Karpas-422 (cell line): ENCODE measurements at places on chromosomes 7 and 10. TPM values are rescaled to one million over a fixed set of nuclear protein-coding genes. Genes with fewer than 3 reads are reported as not detected.
A peak's percentile ranks its signal among the peaks of the same experiment; 100 is the strongest.

Gene AMPH
- total RNA-seq, result not detected in 2 replicates

GRCh38 chr7:95201727-95202126 is 122.6 kb downstream of the PON1 start:
- DNase-seq, result no peak

DNA sequence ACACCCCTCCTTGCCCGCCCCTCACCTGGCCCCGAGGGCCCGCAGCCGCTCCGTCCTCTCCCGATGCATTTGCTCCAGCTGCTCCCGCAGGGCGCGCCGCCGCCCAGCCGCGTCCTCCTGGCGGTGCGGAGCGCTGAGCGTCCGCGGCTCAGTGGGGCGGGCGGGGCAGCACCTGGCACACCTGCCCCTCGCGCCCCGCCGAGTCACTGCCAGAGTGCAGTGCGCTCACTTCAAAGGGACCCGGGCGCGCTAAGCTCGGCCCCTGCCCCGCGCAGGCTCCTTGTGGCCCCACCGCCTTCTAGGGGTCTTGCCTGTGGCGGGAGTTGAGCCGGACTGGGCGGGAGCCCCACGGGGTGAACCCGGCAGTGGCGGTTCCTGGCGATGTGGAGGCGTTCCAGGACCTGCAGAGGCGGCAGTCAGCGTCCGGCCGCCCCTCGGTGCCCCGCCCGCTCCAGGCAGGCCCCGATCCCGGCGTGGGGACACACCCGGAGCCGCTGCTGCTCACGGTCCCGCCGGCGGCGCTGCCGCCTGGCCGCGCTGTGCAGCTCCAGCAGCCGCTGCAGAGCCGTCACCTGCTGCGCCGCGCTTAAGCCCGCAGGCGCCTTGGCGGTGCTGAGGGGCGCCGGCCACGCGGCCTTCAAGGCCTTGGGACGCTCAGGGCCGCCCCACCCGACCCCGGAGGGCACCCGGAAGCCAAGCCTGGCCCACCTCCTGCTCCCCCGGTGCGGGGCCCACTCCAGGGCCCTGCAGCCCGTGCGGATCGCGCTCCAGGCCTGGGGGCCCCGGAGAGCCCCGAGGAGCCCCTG is 6.7 kb downstream of the ATP6V1F start:
- no peak for DNase-seq

Gene PRKAG2
- 4.4 and 6.3 TPM in 2 replicates for total RNA-seq

Gene ARMC3
- not detected in 2 replicates for total RNA-seq

GRCh38 chr7:43038254-43038653 is 74.2 kb upstream of the HECW1 start:
- DNase-seq, result no peak

Gene FFAR4
- total RNA-seq, result not detected in 2 replicates

DNA sequence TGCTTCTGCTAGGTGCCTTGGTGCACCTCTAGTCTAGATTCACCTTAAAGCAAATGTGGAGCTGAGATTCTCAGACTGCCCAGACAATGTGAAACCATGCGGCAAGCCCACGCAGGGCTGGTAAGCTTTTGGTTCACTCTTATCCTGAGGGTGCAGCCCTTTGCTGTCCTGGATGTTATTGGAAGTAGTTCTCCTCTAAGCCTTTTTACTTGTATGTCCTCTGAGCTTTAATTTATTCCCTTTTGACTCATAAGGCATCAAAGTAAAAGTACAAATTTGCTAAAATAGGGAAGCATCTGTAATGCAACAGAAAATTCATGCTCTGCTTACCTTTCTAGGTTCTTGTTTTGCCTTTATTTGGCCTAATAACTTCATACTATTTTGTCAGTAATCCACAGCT is 186.8 kb downstream of the MACC1 start:
- peak; percentile 29 for DNase-seq

GRCh38 chr10:62638062-62638477 is 166.4 kb upstream of the ADO start:
- DNase-seq, result no peak

Gene STAG3
- 8.1 and 22.1 TPM in 2 replicates for total RNA-seq

GRCh38 chr10:73886661-73887293 is 12.4 kb upstream of the CAMK2G start:
- DNase-seq, result no peak

DNA sequence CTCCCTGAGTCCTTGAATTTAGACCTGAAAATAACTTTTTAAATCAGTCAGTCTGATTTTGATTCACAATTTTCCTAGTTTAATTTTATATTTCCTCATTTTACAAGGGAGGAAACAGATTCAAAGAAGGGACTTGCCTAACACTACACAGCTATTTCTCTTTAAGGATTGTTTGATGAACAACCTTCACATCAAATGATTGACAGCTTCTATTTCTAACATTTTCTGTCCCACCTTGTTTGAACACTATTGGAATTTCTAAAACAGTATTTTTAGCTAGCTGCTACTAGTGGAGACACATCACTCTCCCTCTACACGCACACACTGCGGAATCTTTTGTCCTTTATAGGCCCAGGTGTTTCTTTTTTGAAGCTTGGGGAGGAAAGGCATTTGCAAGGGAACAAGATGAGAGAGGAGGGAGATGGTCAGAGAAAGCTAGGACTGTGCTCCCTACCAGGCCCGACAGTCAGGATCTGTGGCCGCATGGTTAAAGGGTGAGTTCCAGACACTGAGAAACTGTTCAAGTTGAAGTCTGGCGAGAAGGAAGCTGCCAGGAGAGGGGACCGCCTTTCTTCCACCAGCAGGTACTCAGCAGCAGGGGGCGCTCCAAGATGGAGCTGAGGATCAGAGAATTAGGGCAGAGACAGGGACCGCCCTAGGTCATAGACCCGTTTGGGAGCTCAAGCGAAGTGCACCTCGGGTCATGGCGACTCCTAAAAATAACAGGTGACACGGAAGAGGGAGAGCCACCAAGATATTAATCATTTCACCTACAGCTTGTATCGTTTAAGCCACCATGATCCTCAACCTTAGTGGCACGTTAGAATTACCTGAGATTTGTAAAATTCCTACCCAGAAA is 49.7 kb downstream of the DNAJC12 start:
- DNase-seq, result peak; percentile 95

DNA sequence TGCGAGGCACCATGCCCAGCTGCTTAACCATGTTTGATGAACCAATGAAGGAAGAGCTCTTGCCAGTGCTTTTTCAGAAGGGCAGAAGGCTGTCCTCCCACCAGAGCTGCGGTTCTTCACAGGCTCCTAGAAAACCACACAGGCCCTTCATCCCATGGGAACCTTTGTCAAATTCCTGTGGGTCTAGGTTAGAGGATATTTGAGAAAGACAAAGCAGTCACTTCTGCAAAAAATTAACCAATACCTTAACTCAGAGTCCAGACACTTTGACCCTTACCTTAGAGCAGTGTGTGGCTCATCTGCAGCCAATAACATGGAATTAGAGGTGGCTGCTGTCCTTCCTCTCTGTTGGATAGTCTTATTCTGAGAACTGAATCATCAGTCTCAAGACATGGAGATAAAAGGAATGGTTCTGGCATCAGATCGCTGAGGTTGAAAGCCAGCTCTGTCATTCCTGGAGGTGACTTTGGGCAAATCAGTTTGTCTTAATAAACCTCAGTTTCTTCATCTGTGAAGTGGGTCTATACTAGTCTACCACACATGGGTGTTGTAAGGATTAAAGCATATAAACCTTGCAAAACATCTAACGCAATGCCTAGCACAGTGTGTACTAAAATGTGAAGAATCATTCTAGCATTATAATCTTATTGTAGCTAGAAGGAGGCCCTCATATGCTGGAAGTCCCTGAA is 65.1 kb upstream of the PIP4K2A start:
- no peak for DNase-seq

GRCh38 chr10:13816195-13816925 is 229.6 kb downstream of the PRPF18 start:
- no peak for DNase-seq

Gene ZWINT
- 24.9 and 40.8 TPM in 2 replicates for total RNA-seq

Gene STEAP1B
- total RNA-seq, result not detected in 2 replicates

GRCh38 chr7:124790645-124791044 is 25.1 kb upstream of the GPR37 start:
- DNase-seq, result no peak

Gene CLDN3
- not detected in 2 replicates for total RNA-seq

GRCh38 chr10:35643151-35644049 is 1.3 kb upstream of the FZD8 start:
- no peak for DNase-seq

- DNase-seq, result no peak
Observed at GRCh38 chr7:11489280-11489679, 342.7 kb downstream of the THSD7A start.

DNA sequence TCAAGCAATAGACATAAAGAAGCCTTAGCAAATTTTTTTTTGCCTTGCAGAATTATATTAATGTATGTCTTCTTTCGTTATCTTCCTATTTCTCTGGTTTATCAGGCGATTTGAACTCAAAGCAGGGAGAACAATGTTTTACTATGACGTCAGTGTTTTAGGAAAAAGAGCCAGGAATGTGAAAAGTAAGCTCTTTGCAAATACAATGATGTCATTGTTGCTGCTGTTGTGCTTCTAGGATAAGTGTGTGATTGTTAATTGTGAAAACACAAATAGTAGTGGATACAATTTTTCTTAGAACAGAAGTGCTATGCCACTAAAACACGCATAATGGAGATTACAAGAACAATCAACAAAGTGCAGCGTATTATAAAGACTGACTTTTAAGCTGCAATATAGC is 9.5 kb upstream of the AUTS2 start:
- no peak for DNase-seq

DNA sequence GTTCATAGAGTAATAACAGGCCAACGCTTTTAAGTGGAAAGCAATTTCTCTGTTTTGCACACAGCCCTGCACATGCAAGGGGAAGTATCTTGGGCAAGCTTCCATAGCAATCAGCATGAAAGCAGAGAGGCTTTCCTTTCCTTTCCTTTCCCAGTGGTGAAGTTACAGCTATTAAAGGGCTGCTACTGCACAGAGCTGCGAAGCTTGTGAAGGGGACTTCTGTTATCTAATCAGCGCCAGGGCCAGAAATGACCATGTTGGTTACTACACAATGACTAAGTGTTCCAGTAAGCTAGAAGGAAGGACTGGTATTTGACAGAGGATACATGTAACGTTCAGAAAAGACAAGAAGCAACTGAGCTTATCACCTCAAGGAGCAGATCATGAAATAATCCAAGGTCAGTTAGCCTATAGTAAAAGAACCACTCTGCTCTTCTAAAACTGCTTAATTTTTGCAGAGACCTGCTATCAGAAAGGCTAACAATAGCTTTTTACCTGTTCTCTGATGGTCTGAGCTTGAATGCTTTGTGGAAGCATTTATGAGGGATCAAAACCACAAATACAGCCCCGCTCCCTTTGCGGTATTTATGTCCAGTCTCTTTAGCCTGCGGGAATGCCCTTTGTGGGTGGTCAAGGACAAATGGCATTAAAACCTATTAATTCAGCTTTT is 45.9 kb downstream of the SGMS1 start:
- DNase-seq, result no peak
